Colonic mucosa (tissue), 4 donors: ENCODE measurements at places on chromosomes 4 and X. TPM values are rescaled to one million over a fixed set of nuclear protein-coding genes. Genes with fewer than 3 reads are reported as not detected.

GRCh38 chr4:48329193-48329592 is 12.1 kb upstream of the SLAIN2 start:
- peak; percentile 37 for DNase-seq

- DNase-seq: no peak
These were observed 2.1 kb upstream of the STAP1 start for GRCh38 chr4:67556436-67556835.

- DNase-seq: no peak
These were observed 527.2 kb upstream of the EPHA5 start for GRCh38 chr4:66197451-66197850.

DNA sequence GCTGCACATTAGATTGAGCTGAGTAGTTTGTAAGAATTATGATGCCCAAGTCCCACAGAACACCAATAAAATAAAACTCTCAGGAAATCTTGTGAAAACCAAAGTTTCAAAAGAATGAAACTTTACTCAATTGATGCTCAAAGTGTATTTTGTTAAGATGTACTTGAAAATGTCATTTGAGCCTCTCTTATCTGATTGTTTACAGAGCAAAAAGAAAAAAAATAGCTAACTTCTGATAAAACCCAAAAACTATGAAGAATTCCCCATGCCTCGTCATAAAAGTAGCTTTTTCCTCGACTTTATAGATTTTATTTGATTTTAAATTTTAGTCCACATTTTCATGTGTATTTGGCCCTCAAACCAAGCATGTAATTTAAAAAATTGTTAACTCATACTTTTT is 521.5 kb upstream of the FTHL17 start:
- no peak for DNase-seq

GRCh38 chr4:146407669-146408084 is 114.1 kb downstream of the SLC10A7 start:
- no peak for DNase-seq

DNA sequence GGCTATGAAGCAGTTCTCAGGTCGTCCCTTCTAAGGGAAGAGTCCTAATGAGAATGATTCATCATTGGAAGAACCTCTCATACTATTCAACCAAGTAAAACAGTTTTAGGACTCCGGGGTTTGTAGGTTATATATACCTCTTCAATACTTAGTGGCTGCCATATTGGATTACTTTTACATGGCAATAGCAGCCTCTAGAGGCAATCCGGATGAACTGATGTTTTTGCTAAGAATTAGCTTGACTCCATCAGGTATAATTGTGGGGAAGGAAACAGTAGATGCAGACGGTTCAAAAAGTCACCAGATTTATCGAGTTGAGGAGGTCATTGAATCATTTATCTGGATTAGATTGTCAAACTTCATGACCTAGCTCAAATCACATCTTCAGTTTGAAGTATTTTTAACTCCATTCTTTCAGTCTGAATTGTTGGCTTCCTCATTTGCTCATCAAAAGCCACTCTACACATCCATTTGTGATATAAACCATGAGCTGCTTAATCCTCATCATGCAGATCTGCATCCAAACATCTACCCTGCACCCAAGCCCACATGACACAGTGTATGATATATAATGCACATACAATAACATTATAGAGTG is 28.4 kb downstream of the GUCY1B1 start:
- no peak for DNase-seq

GRCh38 chrX:108297290-108297689 is 140.9 kb downstream of the COL4A6 start:
- DNase-seq: no peak

GRCh38 chr4:6230502-6230785 is 30.1 kb upstream of the JAKMIP1 start:
- DNase-seq: no peak

RAB41 gene
- total RNA-seq: not detected

GPC3 gene
- 2.0 TPM for total RNA-seq

PALLD gene
- total RNA-seq: 195 TPM

ODAPH gene
- not detected for total RNA-seq

PDE5A gene
- 42.5 TPM for total RNA-seq
